ENCODE measurements at places on chromosomes 1 and 21.

DNA sequence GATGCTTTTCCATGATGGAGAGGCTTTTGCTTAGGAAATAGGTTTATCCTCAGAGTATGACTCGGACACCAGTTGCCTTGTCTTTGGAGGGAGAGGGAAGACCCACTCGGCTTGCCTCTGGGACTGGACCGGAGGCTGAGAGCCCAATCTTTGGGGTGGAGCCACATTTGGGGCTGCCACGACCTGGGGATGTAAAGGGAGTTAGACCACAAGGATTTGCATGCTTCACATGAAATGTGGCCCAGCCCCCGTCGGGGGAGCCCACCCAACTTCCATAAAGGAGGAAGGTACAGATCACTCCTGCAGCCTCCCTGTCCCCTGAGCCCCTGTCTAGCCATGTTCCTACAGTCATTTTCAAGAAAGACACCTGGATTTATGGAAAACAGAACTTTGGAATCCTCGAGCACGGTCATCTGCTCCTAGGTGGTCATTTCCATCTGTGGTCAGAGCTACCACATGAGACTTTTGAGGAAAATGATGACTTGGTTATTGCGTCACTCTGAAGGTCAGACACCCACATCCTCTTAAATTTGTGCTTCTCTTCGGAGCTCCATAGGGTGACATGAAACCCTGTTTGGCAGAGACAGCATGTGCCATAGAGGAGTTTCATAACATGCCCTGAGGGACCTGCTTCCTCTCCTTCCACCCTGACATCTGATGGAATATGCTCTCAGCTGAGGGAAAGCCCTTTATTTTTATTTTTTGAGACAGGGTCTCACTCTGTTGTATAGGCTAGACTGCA lies 99.4 kb upstream of the SLC45A1 start:
- no peak for DNase-seq

DNA sequence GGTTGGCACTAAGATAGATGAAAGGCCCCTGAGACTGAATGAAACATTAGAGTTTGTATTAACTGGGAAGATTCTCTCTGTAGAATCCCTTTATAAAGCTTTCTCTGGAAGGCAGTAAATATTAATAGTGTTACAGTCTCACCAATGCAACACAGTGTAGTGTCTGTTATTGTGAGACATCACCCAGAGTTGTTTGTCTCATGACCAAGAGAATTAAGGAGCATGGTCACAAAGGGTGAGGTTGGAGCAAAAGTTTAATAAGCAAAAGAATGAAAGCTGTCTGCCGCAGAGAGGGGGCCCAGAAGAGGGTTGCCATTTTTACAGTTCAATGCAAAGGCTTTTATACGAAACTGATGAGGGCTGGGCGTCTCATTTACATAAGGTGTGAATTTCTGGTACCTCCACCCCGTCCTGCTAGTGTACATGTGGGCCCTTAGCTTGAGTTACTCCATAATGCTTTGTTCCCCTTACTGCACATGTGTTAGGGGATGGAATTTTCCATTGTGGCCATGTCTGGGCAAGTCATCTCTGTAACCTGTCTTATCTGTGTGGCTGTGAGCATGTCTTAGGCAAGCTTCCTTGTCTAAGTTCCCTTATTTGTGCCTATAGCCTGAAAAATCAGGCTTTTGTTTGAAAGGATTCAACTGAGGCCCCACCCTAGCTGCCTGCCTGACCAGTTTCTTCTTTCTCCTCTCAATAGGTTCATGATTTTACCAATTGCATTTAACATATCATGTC lies 184.1 kb downstream of the RASAL2 start:
- DNase-seq, result no peak

GRCh38 chr1:205225901-205226765 lies 1.6 kb upstream of the TMCC2 start:
- DNase-seq, result no peak

- DNase-seq, result no peak
Measured at GRCh38 chr1:210920716-210921694, 212.9 kb downstream of the KCNH1 start.

GRCh38 chr1:85142753-85143152 lies 58.1 kb downstream of the SYDE2 start:
- no peak for DNase-seq

- DNase-seq, result no peak
Measured at GRCh38 chr1:145758116-145758515, 38.8 kb downstream of the CD160 start.

DNA sequence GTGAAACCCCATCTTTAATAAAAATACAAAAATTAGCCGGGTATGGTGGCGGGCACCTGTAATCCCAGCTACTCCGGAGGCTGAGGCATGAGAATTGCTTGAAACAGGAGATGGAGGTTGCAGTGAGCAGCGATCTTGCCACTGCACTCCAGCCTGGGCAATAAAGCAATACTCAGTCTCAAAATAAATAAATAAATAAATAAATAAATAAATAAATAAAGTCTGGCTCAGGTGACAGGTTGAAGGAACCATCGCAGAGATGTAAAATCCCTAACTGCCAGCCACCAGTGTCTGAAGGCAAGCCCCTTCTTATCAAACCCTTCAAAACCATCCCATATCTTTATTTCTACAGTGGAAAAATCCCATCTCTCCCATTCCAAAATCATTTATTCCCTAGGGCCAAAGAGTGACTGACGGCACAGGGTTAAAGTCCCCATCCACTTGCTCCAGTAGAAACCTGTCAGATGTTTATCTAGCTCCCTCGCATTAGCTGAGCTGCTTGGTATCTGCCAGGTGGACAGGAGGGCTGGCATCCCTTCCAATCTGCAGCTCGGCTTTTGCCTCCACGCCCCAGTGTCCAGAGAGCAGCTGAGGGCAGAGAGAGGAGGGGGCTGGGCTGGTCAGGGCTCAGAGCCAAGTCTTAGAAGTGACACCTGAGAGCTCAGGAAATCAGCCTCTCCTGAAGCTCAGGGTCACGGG lies 5.0 kb downstream of the CSRP1 start:
- DNase-seq, result no peak

DNA sequence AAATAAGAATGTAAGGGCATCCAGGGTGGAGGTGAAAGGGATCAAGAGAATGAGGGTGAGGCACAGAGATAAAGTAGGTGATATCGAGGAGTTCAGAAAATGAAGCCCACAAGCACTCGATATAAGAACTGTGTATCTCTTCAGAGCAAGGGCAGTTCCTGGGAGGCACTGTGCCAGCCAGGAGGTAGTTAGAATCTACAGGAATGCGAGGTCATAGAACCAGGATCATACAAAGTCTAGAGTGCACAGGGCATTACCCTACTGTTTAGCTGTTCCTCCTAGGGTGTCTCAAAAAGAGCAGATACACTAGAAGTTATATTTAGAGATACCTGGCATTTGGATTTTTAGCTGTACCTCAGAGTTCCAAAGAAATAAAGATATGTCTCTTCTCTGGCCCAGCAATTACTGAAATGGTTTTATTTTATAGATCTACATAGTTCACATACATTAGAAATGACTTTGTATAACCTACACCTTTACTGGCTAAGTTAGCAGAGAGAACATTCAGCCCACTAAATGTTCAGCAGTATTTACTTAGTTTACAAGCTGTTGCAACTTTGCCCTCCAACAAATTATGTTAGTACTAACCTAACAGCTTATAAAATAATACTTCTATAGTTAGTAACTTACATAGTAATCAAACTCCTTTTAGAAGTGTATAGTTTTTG lies 1.6 kb downstream of the OVAAL start:
- DNase-seq, result no peak

- no peak for DNase-seq
Measured at GRCh38 chr1:59332983-59333382, 36.1 kb downstream of the FGGY start.

- DNase-seq, result no peak
Measured at GRCh38 chr1:41343790-41344699, 17.2 kb upstream of the FOXO6 start.

GRCh38 chr1:56376188-56376984 lies 203.0 kb downstream of the PLPP3 start:
- DNase-seq, result no peak

GRCh38 chr1:39540504-39541031 lies 36.0 kb downstream of the PABPC4 start:
- no peak for DNase-seq

GRCh38 chr1:79042117-79042516 lies 35.6 kb upstream of the ADGRL4 start:
- DNase-seq, result no peak

GRCh38 chr1:113256348-113256729 lies 134.0 kb upstream of the MAGI3 start:
- no peak for DNase-seq

DNA sequence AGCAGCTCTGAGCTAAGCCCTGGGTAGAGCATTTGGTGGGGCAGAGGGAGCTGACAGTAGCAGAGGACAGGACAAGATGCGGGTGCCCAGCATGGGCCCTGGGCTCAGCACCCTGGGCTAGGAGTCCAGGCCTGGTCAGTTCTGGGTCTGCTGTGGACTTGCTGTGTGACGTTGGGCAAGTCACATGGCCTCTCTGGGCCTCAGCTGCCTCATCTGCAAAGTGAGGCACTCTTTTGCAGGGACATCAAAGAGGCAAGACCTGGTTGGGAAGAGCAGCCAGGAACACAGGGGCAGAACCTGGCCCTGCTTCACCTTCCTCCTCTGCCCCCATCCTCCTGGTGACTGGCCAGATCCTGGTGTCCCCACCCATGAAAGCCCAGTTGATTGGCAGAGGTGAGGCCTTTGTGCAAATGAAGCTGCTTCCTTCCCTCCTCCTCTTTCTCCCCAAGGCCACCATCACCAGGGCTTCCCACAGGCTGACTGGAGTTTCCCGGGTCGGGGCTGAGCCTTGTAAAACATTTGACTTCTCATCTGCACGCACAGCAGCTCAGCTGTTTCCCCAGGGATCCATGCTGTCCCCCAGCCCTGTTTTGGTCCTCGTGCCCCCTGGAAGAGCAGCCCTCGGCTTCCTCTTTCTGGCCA lies 350.5 kb downstream of the MATN1 start:
- DNase-seq, result no peak

GRCh38 chr1:81312272-81312754 lies 488.4 kb upstream of the ADGRL2 start:
- no peak for DNase-seq

GRCh38 chr1:84720221-84720780 lies 30.0 kb upstream of the SSX2IP start:
- DNase-seq, result no peak

GRCh38 chr1:222785529-222785928 lies 29.3 kb upstream of the DISP1 start:
- DNase-seq, result no peak

DNA sequence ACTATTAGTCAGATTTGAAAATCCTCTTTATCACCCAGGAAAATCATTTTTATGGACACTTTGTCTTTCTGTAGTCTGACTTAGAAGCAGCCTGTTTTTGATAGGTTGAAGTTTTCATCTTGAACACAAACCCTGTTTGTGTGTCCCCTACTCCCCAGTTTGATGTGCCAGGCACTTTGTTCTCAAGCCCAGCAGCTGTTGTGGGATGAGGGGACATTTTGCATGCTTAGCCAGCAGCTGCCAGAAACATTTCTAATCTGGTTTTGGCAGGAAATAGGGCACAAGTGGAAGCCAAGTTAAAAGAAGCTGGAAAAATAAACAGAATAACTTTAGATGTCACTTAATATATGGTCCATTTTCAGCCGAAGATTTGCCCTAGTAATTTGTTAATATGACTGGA lies 29.9 kb downstream of the ACTN2 start:
- no peak for DNase-seq

DNA sequence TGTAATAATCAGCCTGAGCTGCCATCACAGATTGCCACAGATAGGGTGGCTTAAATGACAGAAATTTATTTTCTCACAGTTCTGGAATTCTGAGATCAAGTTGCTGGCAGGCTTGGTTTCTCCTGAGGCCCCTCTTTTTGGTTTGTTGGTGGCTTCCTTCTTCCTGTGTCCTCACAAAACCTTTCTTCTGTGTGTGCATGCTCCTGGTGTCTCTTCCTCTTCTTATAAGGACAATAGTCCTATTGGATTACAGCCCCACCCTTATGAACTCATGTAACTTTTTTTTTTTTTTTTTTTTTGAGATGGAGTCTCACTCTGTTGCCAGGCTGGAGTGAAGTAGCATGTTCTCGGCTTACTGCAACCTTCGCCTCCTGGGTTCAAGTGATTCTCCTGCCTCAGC lies 41.0 kb upstream of the F3 start:
- DNase-seq, result no peak

DNA sequence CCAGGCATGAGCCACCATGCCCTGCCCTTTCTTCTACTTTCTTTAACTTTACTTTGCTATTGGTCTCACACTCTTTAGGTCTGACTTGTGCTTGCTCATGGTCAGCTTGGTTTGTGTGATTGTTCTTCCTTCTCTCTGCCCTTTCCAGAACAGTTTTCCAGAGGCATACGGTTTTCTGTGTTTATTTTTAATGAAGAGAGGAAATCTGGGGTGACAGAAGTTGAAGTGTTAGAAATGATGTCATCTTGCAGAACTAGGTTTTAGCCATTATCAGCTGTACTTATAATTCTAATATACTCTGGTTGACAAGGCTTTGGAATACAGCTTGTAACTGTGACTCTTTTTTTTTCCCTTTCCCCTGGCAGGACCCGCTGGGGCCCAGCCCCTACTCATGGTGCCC lies 14.4 kb downstream of the AGO3 start:
- no peak for DNase-seq

DNA sequence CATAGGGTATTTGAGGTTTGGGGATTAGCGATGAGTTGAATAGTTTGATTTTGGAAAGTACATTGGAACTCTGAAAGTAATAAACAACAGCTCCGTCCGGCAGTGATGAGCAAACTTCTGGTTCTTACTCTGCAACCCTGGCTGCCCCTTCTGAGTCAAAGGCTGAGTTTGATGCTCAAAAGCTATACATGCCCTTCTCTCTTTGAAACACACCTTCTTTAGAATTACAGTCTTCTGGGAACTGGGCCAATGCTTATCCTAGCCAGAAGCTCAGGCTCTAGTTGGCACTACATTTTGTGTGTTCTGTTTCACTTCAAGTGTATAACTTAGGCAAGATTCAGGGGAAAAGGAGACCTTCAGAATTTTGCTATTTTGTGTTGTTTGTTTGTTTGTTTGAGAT lies 9.3 kb downstream of the AHCYL1 start:
- no peak for DNase-seq

DNA sequence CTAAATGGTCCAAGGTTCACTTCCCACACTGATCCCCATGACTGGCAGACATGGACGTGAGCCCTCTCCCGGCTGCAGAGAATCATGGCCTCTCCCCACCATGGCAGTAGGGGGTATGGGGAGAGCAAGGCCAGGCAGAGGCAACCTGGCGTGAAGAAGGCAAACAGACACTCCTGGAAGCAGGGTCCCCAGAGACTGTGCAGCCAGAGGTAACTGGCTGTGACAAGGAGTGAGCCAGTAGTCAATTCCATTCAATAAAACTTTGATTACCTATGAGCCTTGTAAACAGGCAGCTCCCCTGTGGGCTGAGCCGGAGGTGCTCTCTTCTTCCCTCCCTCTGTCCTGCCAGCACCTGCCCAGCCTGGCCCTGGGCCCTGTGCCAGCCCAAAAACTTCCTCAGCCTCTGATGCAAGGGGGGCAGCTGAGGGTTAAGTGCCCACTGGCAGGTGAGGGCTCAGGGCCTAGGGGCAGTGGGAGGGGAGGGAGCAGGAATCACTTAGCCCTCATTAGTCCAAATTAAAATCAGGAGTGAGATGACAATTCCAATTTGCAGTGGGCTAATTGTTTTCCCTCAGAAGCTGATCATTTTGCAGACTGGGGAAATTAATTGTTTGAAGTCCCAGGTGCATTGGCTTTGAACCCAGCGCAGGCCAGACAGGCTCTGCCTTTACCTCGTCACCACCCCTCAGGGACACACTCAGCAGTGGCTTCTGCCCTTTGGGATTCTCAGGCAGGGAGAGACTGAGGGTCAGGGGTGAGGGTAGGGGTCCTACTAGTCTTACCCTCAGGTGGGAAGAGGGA lies 35.6 kb downstream of the LRRN2 start:
- no peak for DNase-seq
